Brain microvascular endothelial cell (primary cell): ENCODE measurements at places on chromosomes 2 and 18.

- peak; percentile 11 for DNase-seq
Observed at GRCh38 chr18:3148930-3149535, 70.7 kb downstream of the MYOM1 start.

DNA sequence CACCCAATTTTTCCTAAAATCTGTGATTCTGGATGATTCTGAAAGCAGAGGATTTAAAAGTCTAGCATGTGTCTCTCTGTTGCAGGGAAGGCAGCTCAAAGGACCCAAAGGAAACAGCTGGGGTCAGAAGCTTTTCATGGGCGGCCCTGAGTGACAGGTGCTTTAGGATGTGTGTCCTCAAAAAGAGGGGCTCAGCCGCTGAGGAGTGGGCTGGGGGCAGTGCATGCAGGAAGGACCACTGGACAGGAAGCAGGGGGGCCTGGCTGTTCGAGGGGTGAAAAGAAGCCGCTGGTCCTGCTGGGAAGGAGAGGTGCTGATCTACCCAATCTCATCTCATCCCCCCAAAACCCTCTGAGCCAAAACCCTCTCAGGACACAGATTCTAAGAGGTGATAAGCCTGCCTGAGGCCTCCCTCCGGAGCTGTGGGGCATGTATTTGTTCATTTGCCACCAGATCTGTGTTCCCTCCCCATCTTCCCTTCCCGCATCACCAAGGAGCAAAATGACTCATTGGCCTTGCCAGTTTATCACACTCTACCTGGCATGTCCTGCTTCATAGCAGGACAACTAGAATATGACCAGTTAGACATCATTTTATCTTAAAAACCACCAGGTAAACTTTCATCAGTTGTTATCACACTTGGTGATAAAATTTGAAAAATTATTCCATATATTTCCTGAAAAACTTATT is 98.8 kb upstream of the MGAT4A start:
- DNase-seq: no peak

DNA sequence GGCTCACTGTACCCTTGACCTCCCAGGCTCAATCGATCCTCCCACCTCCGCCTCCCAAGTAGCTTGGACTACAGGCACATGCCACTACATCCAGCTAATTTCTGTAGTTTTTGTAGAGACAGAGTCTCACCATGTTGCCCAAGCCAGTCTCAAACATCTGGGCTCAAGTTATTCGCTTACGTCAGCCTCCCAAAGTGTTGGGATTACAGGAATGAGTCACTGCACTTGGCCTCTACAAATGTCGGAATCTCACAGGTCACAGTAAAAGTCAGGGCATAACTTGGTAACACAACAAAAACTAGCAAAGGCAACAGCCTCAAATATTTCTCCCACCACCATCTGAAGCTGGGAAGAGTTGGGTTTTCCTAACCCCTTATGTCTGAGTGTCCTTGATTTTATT is 25.3 kb downstream of the SCG2 start:
- peak; percentile 98 for DNase-seq

- DNase-seq: no peak
Observed at GRCh38 chr2:239441261-239442078, 40.6 kb upstream of the HDAC4 start.

- peak; percentile 68 for DNase-seq
Observed at GRCh38 chr2:3536682-3537632, 17.6 kb upstream of the ADI1 start.

DNA sequence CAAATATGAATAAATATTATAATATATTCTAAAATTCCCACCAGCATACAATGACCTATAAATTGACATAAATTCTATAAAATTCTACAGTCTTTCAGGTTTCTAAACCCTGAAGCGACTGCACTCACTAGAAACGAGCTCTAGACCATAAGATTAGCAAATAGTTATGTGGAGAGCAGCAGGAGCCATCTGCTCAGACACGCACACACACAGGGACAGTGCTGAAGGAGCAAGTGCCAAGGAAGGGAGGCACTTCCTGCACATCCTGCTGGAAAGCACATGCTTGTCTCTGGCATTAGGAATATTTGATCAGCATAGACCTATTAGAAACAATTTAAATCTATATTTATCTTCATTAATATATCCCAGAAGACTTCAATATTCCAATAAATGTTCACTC is 713.9 kb upstream of the CDH2 start:
- DNase-seq: no peak
